Muscle of leg (tissue), 16 donors: ENCODE measurements at places on chromosomes 4 and X. TPM values are rescaled to one million over a fixed set of nuclear protein-coding genes. Genes with fewer than 3 reads are reported as not detected.

PIGA gene
- polyA plus RNA-seq: 8.3 TPM

COL25A1 gene
- 5.7 TPM for polyA plus RNA-seq

CXCL1 gene
- 0.42 TPM for polyA plus RNA-seq

TLR8 gene
- polyA plus RNA-seq: 0.31 TPM

CDKL2 gene
- polyA plus RNA-seq: 0.09 TPM

CENPVL1 gene
- not detected for polyA plus RNA-seq

LIMCH1 gene
- 112 TPM for polyA plus RNA-seq
